Tongue (tissue), 3 donors: ENCODE measurements at places on chromosomes 7 and 10. TPM values are rescaled to one million over a fixed set of nuclear protein-coding genes. Genes with fewer than 3 reads are reported as not detected.

The COL13A1 gene
- total RNA-seq: 4.6 TPM

DNA sequence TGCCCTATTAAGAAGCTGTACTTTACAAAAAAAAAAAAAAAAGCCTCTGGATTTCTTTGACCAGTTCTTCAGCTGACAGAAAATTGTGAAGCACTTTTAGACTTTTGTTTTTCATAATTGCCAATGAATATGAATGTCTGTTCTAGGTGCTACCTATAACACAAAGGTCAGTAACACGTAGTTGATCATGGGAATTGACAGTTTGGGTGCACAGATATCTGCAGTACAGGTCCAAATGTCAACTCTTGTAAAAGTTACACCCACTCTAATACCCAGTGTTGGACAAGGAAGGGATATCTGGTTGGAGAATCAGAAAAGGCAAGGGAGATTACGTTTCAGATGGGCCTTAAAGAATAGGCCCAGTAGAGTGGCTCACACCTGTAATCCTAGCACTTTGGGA, 1.8 kb downstream of the REEP3 start:
- no peak for DNase-seq

DNA sequence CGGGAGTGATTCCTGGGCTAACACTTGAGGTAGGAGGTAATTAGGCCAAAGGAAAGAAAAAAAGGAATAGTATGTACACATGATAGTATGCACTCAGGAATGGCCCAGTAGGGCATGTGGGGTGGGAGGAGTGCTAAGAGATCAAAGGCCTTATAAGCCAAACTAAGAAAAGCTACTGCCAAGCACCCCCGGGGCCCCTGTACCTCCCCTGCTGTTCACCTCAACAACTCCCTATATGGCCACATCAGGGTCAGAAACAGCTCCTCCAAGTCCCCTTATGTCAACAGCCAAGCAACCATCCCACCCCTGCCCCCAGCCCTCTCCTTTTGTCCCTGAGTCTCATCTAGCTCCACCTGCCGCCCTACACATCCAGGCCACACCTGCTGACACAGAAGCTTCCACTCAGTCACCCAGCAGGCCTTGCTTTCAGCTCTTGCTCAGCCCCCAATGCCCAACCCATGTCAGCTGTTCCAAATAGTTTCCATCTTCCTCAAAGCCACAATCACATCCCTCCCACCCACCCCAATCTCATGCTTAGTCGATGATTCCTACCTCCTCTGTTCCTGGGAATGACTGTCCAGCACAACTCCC, 80.2 kb downstream of the SORBS1 start:
- peak; percentile 73 for DNase-seq

GRCh38 chr7:28520074-28521015, 108.0 kb downstream of the CREB5 start:
- no peak for DNase-seq

GRCh38 chr10:64486149-64486548, 964.9 kb downstream of the REEP3 start:
- DNase-seq: no peak

DNA sequence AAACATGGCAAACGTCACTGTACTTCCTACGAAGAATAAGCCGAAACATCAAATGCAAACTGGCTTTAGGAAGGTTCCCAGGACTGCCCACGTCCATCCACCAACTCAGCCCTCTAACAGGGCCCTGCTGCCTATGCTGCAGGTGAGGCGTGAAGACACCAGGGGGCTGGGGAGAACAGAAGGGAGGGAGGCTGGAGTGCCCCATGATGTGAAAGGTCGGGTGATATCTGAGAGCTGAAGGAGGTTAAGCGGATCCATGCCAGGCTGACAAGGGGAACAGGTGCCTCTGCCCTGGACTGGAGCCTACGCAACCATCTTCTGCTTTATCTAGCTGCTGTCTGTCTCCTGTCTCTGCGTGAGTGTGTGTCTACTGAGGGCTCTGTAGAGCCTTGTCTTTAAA, 40.2 kb upstream of the ATP6V0A4 start:
- DNase-seq: peak; percentile 57

- peak; percentile 63 for DNase-seq
Measured at GRCh38 chr10:31678139-31678536, 250.5 kb downstream of the ARHGAP12 start.

- peak; percentile 90 for DNase-seq
Measured at GRCh38 chr7:130491841-130492522, at the start of gene MEST. MEST (plus strand) TSS chr7:130492085; CDS start chr7:130492314, 229 bp downstream.
